Thymus (tissue), 14 donors: ENCODE measurements at places on chromosomes 13 and 19.

- no peaks in the 10 kb centered on the region for H3K27me3 ChIP-seq
- H3K4me1 ChIP-seq: no peaks in the 10 kb centered on the region
- no peak for DNase-seq
- H3K27ac ChIP-seq: no peak overlapping the region
Observed at GRCh38 chr19:5436106-5436947, 18.9 kb upstream of the ZNRF4 start.

GRCh38 chr19:53927739-53928138 is 18.7 kb downstream of the CACNG7 start:
- H3K27ac ChIP-seq: no peak overlapping the region
- H3K27me3 ChIP-seq: no peaks in the 10 kb centered on the region
- H3K4me1 ChIP-seq: no peaks in the 10 kb centered on the region
- DNase-seq: peak; percentile 40
- H3K4me3 ChIP-seq: no peak overlapping the region

GRCh38 chr13:102900193-102900608 is 54.4 kb downstream of the ERCC5 start:
- DNase-seq: no peak
- no peak overlapping the region for H3K4me3 ChIP-seq
- H3K4me1 ChIP-seq: no peaks in the 10 kb centered on the region
- H3K36me3 ChIP-seq: no peaks in the 10 kb centered on the region

DNA sequence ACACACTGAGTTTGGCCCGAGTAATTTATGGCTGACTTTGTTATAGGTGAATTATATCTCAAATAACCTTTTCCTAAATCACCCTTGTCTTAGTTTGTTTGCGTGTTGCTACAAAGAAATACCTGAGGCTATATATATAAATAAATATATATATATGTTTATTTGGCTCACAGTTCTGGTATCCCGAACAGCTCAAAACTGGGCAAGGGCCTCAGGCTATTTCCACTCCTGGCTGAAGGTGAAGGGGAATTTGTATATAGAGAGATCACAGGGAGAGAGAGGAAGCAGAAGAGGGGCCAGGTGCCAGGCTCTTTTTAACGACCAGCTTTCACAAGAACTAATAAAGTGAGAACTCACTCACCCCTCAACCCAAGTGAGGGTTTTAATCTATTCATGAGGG is 159.9 kb upstream of the STARD13 start:
- H3K4me1 ChIP-seq: no peaks in the 10 kb centered on the region
- H3K36me3 ChIP-seq: no peaks in the 10 kb centered on the region
- no peak overlapping the region for H3K4me3 ChIP-seq
- H3K27me3 ChIP-seq: no peaks in the 10 kb centered on the region
- H3K27ac ChIP-seq: no peak overlapping the region

DNA sequence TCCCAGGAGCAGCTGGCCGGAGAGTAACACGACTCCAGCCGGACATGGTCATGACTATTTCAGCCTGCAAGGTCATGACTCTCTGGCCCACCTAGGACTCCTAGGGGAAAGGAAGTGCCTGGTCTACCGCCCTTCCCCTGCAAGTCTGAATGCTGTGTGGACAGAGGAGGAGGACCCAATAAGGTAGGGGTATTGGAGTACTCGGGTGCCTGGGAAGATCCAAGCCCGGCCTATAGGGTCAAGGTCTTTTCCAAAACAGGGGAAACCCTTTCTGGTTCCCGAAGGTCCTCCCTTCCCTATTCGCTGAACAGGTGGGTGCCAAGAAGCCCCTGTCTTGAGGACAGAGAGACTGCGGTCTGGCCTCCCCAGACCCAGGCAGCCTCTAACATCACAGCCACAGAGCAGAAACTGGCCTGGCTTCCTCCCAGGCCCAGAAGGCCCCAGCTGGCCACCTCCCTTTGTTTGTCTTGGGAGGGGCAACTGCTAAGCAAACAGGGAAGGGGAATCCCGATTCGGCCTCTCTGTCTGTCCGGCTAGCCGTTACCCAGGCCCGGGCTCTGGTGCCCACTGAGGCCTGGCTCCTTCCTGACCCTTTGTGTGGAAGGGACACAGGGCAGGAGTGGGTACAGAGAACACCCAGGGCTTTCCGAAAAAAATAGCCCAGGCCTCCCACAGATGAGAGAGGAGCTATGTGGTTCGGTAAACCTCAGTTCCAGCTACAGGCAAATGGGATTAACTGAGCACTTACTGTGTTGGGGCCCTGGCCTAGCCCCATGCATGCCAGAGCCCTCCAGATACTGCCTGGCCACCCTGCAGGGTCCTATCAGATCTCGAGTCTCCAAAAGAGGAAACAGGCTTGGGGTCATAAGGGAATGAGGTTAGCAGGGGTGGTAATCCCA is 5.2 kb upstream of the GRAMD1A start:
- no peak for DNase-seq
- H3K4me3 ChIP-seq: no peak overlapping the region
- H3K36me3 ChIP-seq: no peaks in the 10 kb centered on the region
- H3K27me3 ChIP-seq: no peaks in the 10 kb centered on the region

DNA sequence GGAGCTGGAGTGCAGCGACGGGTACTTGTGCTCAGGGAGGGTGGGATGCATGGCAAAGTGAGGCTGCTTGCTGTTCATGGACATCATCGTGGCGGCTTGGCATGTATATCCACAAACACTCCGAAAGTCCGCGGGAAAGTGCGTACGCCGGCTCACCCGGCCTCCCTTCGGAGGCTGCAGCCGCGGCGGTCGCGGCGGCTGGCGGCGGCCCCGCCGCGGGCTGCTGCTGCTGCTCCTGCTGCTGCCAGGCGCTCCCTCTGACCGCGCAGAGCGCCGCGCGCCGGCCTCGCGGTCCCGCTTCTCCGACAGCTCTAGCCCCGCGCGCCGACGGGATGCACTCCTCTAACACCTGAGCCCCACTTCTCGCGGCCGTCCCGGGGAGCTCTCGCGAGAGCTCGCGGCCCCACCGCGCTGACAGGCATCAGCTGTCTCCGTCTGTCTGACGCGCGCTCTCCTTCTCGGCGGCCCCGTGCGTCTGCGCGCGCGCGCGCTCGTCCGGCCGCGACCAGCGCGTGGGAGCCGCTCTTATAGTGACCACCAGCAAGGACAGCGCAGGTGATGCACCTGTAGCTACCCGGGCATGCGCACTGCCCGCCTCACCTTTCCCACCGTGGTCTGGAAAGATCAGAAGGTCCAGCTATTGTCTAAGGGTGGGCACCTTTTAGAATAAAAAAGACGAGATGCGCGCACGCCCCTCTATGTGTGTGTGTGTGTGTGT is at the start of gene POU4F1:
POU4F1 (minus strand) TSS at position 313 of the 718 bp plus-strand sequence; CDS start at position 87, 226 bp downstream.
- DNase-seq: peak; percentile 47
- peak within 1 kb of the TSS; percentile 30 for H3K4me3 ChIP-seq
- H3K27me3 ChIP-seq: peaks cover 97% of the 10 kb centered on the region
- no peak within 1 kb of the TSS for H3K27ac ChIP-seq
- H3K36me3 ChIP-seq: no peaks in the 10 kb centered on the region

GRCh38 chr13:20489185-20489820 is 36.4 kb downstream of the CRYL1 start:
- H3K27ac ChIP-seq: no peak overlapping the region
- peaks cover 15% of the 10 kb centered on the region for H3K4me1 ChIP-seq

DNA sequence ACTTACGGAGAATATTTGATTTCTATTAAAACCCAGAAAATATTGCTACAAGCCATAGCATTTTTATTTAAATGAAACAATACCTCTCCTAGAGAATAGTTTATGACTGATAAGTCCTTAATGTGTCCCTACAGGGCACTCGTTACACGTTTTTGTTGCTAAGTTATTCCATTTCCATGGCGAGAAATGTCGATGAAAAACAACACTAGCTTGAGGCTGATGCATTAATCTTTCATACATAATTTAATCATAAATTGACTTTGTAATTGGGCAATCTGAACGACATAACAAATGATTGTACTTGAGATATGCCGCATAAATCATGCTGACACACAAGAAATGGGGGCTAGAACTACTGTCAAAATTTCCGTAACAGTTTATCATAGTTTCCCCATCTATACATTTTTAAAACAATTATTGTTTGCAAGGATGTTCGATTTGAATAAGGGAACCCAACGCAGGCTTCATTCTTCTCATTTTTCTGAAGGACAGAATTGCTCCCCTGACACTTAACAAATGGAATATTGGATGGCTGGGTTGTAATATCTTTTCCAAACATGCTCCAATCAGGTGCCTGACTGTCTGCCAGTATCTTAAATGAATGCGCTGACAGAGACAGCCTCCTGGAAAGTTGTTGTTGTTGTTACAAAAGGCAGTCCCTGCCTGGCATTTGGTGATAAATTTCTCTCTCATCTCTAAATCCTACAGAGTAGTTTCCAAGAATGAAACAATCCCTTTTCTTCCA is 61.9 kb downstream of the FLT1 start:
- H3K27ac ChIP-seq: no peak overlapping the region
- no peaks in the 10 kb centered on the region for H3K27me3 ChIP-seq
- H3K4me3 ChIP-seq: no peak overlapping the region
- no peaks in the 10 kb centered on the region for H3K4me1 ChIP-seq
- no peak for DNase-seq

- H3K27ac ChIP-seq: no peak overlapping the region
- H3K27me3 ChIP-seq: no peaks in the 10 kb centered on the region
- no peak overlapping the region for H3K4me3 ChIP-seq
- peaks cover 38% of the 10 kb centered on the region for H3K36me3 ChIP-seq
Observed at GRCh38 chr19:3748965-3749364, 12.5 kb downstream of the APBA3 start.

- no peak overlapping the region for H3K4me3 ChIP-seq
- no peak overlapping the region for H3K27ac ChIP-seq
- H3K27me3 ChIP-seq: no peaks in the 10 kb centered on the region
- H3K36me3 ChIP-seq: no peaks in the 10 kb centered on the region
Observed at GRCh38 chr13:39269411-39269810, 231.2 kb downstream of the NHLRC3 start.

GRCh38 chr13:97018029-97018819 is 23.9 kb upstream of the OXGR1 start:
- no peak overlapping the region for H3K4me3 ChIP-seq
- H3K27ac ChIP-seq: no peak overlapping the region
- no peaks in the 10 kb centered on the region for H3K36me3 ChIP-seq
- no peaks in the 10 kb centered on the region for H3K4me1 ChIP-seq
- peaks cover 5% of the 10 kb centered on the region for H3K27me3 ChIP-seq

GRCh38 chr13:105678072-105678471 is 857.4 kb downstream of the EFNB2 start:
- no peak for DNase-seq
- no peak overlapping the region for H3K27ac ChIP-seq
- H3K4me3 ChIP-seq: no peak overlapping the region

GRCh38 chr13:99417201-99418102 is 83.8 kb upstream of the TM9SF2 start:
- H3K4me1 ChIP-seq: peaks cover 48% of the 10 kb centered on the region
- no peaks in the 10 kb centered on the region for H3K36me3 ChIP-seq
- H3K27ac ChIP-seq: peak overlapping the region; percentile 87
- H3K4me3 ChIP-seq: peak overlapping the region; percentile 36
- DNase-seq: no peak

GRCh38 chr13:111065698-111066097 is 49.4 kb upstream of the ARHGEF7 start:
- H3K4me1 ChIP-seq: peaks cover 5% of the 10 kb centered on the region
- no peaks in the 10 kb centered on the region for H3K36me3 ChIP-seq
- H3K27ac ChIP-seq: no peak overlapping the region
- no peak for DNase-seq
- H3K27me3 ChIP-seq: peaks cover 47% of the 10 kb centered on the region

DNA sequence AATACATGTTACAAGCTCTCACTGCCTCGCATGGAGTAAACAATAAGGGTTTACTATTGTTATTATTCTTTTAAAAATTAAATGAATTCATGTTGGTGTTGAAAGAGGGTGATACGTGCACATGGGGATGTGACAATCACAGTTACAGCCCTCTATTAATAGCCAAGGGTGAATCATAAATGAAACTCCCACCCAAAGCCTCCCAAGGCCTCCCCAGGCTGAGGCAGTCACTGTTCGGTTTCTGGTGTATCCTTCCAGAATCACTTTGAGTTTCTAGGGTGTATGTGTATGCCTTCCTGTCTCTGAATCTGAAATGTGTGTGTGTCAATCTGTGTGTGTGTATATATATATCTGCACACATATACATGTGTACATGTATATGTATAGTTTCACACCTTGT is 73.4 kb downstream of the AKAP11 start:
- H3K27me3 ChIP-seq: no peaks in the 10 kb centered on the region
- H3K36me3 ChIP-seq: no peaks in the 10 kb centered on the region
- H3K4me1 ChIP-seq: no peaks in the 10 kb centered on the region

DNA sequence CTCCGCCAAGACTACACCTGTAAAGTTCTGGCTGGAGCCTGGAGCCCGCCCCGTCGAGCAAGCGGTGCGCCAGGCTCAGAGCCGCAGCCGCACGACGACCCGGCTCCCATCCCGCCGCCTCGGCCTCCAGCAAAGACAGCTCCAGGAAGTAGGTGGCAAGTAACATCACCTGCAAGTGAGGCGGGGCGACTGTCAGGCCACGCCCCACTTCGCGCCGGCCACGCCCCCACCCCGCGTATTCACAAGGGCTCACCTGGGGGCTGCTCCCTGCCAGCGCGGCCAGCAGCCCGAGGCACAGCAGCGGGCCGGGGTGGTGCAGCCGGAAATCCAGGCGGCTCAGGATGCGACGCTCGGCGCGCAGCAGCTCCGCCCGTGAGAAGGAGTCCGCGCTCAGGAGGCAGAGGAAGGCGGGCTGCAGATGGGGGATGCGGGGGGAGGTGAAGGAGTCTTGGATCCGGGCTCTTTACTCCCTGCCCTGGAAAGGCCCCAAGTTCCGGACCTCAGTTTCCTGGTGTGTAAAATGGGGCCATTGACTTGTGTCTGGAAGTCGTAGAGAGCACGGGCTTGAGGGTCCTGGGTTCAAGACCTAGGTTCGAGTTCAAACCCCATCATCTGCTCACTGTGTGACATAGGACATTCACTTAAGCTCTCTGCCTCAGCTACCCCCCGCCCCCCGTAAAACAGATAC is 3.2 kb downstream of the CCNP start:
- no peak for DNase-seq
- no peaks in the 10 kb centered on the region for H3K4me1 ChIP-seq
- no peaks in the 10 kb centered on the region for H3K36me3 ChIP-seq
- H3K27me3 ChIP-seq: peaks cover 39% of the 10 kb centered on the region
- H3K4me3 ChIP-seq: no peak overlapping the region

DNA sequence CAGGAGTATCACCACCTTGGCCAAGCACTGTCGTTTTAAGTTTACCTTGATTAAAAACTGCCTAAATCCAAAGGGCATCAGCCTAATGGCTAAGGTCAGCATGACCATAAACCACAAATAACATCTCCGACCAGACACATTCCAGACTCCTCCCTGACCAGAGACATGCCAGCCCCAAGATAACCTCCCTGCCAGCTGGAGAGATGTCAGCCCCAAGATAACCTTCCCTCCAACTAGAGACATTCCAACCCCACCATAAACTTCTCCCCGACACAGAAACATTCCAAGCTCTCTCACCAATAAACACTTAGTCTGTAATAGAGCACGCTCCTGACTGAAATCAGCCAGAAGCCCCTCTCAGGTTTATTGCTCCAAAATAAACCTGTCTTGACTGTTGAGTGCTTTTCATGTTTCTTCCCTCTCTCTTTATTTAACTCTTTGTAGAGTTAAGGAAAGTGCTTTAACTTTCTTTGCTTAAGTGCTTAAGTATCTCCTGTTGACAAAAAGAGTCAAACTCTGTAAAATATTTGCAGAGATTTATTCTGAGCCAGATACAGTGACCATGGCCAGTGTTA is 36.5 kb downstream of the WDR87 start:
- no peaks in the 10 kb centered on the region for H3K36me3 ChIP-seq
- H3K4me3 ChIP-seq: no peak overlapping the region
- no peak overlapping the region for H3K27ac ChIP-seq
